ENCODE measurements at places on chromosomes 2 and 18. TPM values are rescaled to one million over a fixed set of nuclear protein-coding genes. Genes with fewer than 3 reads are reported as not detected.

- no peak overlapping the region for H3K4me3 ChIP-seq
- peaks cover 24% of the 10 kb centered on the region for H3K36me3 ChIP-seq
- no peaks in the 10 kb centered on the region for H3K27me3 ChIP-seq
Observed at GRCh38 chr2:105388971-105389381, 9.9 kb downstream of the FHL2 start.

DNA sequence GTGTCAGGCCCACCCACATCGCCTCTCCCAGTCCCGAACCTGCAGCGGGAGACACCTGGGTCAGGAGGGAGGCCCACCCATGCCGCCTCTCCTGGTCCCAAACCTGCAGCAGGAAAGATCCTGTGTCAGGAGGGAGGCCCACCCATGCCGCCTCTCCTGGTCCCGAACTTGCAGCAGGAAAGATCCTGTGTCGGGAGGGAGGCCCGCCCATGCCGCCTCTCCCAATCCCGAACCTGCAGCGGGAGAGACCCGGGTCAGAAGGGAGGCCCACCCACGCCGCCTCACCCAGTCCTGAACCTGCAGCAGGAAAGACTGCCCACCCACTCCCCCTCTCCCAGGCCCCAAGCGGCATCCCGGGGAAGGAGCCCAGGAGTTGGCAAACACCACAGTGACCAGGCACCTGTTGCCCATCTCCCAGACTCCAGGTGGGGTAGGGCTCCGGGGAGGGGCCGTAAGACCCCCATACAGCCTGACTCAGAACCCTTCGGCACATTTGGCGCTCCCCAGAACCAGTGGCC lies 7.8 kb downstream of the SLC66A2 start:
- peaks cover 29% of the 10 kb centered on the region for H3K36me3 ChIP-seq
- H3K27ac ChIP-seq = no peak overlapping the region
- H3K4me1 ChIP-seq = peaks cover 62% of the 10 kb centered on the region
- H3K27me3 ChIP-seq = no peaks in the 10 kb centered on the region

DNA sequence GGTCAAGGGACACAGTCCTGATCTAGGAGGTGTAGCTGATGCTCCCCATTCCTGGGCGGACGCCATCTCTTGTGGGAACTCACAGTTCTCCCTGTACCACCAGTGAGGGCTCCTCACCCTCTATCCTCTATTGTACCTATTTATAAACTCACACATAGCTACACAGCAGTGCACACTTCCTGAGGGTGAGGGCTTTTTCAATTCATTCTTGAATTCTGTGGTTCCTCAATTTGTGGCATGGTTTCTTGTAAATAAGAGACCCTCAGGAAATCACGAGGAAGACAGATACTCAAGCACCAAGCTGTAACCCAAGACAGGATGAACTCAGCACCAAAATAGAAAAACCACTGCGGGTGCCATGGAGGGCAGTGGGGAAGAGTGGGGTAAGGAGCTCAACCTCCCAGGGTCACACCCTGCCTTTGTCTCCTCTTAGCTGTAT lies 245.9 kb upstream of the PXDN start:
- H3K27me3 ChIP-seq = no peaks in the 10 kb centered on the region
- no peak for DNase-seq
- no peaks in the 10 kb centered on the region for H3K36me3 ChIP-seq
- H3K4me1 ChIP-seq = no peaks in the 10 kb centered on the region
- H3K27ac ChIP-seq = peak overlapping the region; percentile 73

- H3K27ac ChIP-seq = no peak overlapping the region
- no peak for DNase-seq
Observed at GRCh38 chr2:20171445-20171977, 53.4 kb downstream of the SDC1 start.

DNA sequence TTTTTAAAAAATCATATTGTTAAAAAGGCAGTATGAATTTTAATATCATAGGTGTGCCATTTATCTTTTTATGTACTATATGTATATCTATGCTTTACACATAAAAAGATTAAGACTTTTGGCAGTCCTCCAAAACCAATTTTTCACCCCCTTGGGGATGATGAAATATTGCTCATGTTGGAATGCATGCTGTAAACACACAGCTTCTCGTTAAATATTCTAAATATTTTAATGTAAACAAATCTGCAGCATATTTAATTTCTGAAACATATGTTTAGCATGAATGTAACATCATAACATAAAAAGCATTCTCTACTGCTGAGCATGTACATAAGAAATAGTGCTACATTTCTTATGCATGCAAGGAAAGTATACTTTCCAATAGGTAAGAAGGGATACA lies 484.3 kb upstream of the LRATD1 start:
- H3K4me3 ChIP-seq = no peak overlapping the region
- H3K27me3 ChIP-seq = no peaks in the 10 kb centered on the region

- no peaks in the 10 kb centered on the region for H3K27me3 ChIP-seq
- H3K36me3 ChIP-seq = no peaks in the 10 kb centered on the region
- H3K4me1 ChIP-seq = no peaks in the 10 kb centered on the region
- H3K4me3 ChIP-seq = no peak overlapping the region
Observed at GRCh38 chr2:109397893-109398292, 215.9 kb downstream of the SEPTIN10 start.

GRCh38 chr2:235232449-235233433 lies 261.1 kb upstream of the AGAP1 start:
- no peak overlapping the region for H3K4me3 ChIP-seq
- peak; percentile 52 for DNase-seq
- no peaks in the 10 kb centered on the region for H3K27me3 ChIP-seq
- H3K4me1 ChIP-seq = peaks cover 36% of the 10 kb centered on the region
- H3K27ac ChIP-seq = no peak overlapping the region
- H3K36me3 ChIP-seq = no peaks in the 10 kb centered on the region

DNA sequence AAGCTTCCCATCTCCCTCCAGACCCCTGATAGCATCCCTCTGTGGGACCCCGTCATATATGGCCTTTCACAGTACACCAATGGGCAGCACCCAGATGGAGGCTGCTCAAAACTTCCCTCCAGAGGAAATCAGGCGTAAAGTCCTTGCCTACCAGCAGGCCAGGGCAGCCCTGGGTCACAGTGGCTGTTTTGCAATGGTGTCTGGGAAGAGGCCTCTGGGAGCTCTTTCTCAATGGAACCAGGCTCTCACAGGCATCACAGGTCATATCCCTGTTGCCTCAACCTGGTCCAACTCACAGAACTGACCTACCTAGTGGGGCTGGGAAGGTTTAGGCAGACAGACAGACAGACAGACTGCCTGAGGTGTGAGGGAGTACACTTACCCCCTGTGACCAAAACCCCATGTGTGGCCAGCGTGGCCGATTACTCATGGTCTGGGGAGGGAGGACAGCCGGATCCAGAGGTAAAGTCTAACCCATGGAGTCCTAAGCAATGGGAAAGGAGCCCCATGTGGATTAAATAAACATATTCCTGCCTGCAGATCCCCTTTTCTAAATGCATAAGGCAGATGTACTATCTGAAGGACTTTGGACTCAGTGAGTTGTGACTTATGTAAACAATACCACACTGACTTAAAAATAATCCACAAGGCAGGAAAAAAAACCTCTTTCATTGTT lies 58.2 kb downstream of the BCL2L11 start:
- no peaks in the 10 kb centered on the region for H3K4me1 ChIP-seq
- H3K4me3 ChIP-seq = no peak overlapping the region
- H3K27me3 ChIP-seq = no peaks in the 10 kb centered on the region

- H3K27me3 ChIP-seq = no peaks in the 10 kb centered on the region
- no peak overlapping the region for H3K27ac ChIP-seq
- H3K4me1 ChIP-seq = no peaks in the 10 kb centered on the region
- H3K36me3 ChIP-seq = no peaks in the 10 kb centered on the region
- no peak overlapping the region for H3K4me3 ChIP-seq
Observed at GRCh38 chr18:64713284-64713683, 564.4 kb upstream of the LINC00305 start.

GRCh38 chr2:31735716-31736115 lies 155.0 kb upstream of the SRD5A2 start:
- H3K36me3 ChIP-seq = no peaks in the 10 kb centered on the region
- DNase-seq = no peak
- no peaks in the 10 kb centered on the region for H3K27me3 ChIP-seq
- H3K4me3 ChIP-seq = no peak overlapping the region

- H3K4me1 ChIP-seq = peaks cover 61% of the 10 kb centered on the region
- DNase-seq = no peak
- H3K27ac ChIP-seq = no peak overlapping the region
- no peaks in the 10 kb centered on the region for H3K27me3 ChIP-seq
Observed at GRCh38 chr2:65354773-65355172, 77.6 kb downstream of the SPRED2 start.

DNA sequence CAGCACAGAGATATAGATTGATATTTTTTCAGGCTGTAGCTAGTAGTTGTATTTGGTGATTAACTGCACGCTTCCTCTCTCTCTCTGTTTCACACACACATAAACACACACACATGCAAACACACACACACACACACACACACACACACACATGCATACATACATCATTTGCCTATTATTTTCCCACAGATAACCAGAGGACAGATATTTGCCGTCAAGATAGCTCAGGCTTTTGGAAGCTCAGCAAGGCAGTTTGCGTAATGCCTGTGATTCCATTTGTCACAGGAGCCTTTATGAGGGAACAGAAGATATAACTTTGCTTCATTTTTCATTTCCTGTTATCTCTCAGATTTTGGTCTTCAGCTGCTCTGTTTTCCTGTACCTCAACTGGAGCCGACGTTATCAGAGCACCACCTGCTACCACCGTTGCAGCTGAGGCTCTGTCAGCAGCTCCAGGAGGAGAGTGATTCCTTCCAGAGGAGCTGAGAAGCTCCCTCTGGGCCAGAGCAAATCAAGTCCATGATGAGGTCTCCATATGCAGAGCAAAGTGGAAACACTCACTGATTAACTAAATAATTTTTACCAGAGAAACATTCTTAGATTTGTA lies 341.9 kb upstream of the PIK3C3 start:
- H3K27me3 ChIP-seq = no peaks in the 10 kb centered on the region
- no peaks in the 10 kb centered on the region for H3K36me3 ChIP-seq
- no peak overlapping the region for H3K4me3 ChIP-seq
- no peaks in the 10 kb centered on the region for H3K4me1 ChIP-seq
- no peak overlapping the region for H3K27ac ChIP-seq

KIAA2012 gene
- total RNA-seq = not detected

XDH gene
- not detected for total RNA-seq

SETBP1 gene
- total RNA-seq = 13.4 TPM

DOK1 gene
- 4.9 TPM for total RNA-seq
